ENCODE measurements at places on chromosomes 4 and X. TPM values are rescaled to one million over a fixed set of nuclear protein-coding genes. Genes with fewer than 3 reads are reported as not detected.

DNA sequence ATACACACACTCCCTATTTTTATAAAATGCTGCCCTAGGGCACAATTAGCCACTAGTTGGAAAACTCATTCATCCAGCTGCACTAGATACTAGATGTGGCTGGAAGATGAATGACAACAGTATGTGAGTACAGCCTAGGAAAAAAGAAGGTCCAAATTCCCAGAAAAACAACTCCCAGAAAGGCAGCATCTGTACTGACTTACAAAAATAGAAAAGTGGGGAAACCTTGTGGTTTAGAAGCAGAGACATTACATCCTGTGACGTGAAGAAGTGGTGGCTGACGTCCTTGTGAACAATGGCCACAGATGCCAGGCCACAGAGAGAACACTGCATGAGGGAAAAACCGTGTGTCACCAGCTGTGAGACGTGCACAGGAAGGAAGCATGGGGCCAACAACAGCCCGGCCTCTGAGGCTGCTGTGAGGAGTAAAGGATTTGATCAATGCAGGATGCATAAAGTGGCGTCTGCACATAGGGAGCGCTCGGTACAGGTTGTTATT is 81.2 kb downstream of the SPRY1 start:
- DNase-seq, result no peak

CT45A3 gene
- not detected for total RNA-seq

- no peak for DNase-seq
Measured at GRCh38 chr4:145338568-145338967, 143.1 kb upstream of the SMAD1 start.

CYLC1 gene
- total RNA-seq, result not detected

ZFP92 gene
- total RNA-seq, result 0.25 TPM

ITGB1BP2 gene
- total RNA-seq, result 1.7 TPM

GRCh38 chr4:16187455-16187854 is 38.8 kb downstream of the TAPT1 start:
- no peak for DNase-seq

- DNase-seq, result no peak
Measured at GRCh38 chrX:47643926-47644325, 6.4 kb downstream of the ELK1 start.

DNA sequence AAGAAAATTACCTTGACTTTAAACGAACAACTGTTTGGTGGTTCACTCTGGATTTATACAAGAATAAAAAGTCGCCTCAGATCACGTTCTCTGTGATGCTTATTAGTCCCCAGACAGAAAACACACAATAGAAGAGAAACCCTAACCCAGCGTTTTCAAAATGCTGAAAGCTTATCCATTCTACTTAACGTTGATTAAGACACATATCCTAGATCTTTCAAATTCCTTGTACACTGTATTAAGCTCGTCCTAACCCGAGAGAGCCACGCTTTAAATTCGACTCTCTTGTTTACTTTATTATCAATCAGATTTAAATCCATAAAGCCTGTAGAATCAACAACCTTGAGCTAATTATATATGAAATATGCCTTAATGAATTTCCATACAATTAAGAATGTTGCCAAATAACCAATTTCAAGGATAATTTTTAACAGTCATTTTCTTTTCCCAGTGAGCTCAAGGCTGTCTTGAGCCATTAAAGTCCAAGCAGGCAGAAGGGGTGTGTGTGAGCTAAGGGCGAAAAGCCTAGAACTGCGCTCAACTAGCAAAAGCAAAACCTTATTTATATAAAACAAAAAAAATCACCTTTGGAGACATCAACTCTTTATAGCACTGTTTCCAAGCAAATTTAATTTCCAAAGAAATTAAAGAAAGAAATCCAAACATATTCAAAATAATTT is 981 bp upstream of the PITX2 start:
- DNase-seq, result no peak

- DNase-seq, result no peak
Measured at GRCh38 chrX:20059467-20060128, 57.1 kb downstream of the MAP7D2 start.

JCHAIN gene
- total RNA-seq, result 2.7 TPM

DNA sequence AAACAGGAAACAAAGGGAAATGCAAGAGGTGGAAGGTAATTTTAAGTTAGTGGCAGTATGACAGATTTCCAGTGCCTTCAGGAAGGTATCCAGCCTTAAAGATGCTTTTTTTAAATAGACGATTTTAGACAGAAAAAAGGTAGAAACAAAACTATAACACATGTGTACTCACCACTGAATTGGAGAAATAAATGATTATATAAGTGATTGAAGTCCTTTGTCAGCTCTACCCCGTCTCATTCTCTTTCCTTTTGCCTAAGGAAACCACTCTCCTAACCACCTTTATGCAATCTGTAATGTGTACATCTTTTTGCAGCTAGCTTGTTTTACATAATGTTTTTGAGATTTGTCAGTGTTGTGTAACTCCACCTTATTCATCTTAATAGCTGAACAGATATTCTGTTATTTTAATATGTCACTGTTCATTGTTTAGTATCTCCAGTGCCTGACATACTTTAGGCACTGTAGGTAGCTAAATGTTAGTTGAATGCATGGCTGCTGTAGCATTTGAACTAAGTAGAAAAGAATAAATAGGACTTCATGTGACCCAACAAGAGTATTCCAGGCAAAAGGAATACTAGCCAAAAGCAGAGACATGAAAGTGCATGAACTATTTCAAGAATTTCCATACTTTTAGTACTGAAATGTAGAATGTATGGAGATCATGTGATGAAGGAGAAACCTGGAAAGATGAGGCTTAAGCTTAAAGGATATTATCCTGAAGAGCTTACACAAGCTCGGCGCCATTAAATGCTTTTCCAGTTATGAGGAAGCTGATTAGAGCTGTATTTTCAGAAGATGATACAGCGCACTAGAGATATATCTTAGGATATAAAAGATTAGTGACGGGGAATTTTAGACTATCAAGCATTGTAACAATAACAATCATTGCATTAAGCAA is 865 bp downstream of the FAM200B start:
- DNase-seq, result no peak

DNA sequence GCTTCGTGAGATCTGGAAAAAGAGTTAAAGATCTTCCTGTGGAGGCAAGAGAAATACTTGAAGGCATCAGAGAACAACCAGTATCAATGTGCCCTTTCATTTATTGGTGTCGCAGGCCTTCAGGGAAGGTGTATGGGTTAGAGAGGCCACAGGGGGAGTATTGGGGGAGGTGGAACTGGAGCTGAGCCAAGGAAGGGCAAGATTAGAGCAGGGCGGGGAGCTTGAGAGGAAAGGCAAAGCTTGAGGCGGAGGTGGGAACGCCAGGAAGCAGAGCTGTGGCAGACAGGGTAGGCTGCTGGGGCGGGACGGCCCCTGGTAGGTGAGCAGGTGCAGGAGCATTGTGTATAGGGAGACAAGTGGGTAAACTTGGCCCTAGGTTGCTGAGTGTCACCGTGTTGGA is 329.9 kb downstream of the ARHGAP10 start:
- DNase-seq, result no peak

GRCh38 chrX:71164071-71164470 is 19.4 kb downstream of the NLGN3 start:
- DNase-seq, result no peak

HTN3 gene
- total RNA-seq, result not detected

NAA11 gene
- total RNA-seq, result not detected

GRCh38 chr4:157225096-157225495 is 4.6 kb downstream of the GRIA2 start:
- no peak for DNase-seq

DNA sequence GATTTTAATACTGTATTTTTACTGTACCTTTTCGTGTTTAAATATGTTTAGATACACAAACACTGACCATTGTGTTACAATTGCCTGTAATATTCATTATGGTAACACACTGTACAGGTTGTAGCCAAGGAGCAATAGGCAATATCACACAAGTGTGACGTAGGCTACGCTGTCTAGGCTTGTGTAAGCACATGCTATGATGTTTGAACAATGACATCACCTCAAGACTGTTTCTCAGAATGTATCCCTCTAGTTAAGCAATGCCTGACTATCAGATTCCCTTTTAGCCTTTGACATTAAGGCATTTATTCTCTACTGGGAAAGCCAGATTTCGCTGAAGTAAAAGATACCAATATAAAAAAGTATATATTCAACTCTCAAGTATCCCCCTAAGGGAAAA is 66.2 kb downstream of the VCX3A start:
- DNase-seq, result no peak

DNA sequence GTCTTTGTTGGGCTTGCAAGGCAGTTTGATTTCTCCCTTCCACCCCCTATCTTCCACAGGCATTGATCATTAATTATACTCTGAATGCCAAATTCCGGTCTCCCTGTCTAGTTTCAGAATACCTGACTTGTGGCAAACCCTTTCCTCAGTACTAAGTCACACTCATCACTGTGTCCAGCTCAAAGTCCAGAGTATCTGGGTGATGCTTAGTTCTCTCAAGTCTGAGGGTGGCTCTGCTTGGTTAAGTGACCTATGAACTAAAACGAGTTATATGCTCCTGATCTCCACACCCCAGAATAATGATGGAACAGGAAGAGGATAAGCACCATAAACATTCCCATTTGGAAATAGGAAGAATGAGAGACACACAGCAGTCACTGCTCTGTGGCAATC is 6.5 kb downstream of the SMIM9 start:
- DNase-seq, result no peak

GLOD5 gene
- not detected for total RNA-seq

DNA sequence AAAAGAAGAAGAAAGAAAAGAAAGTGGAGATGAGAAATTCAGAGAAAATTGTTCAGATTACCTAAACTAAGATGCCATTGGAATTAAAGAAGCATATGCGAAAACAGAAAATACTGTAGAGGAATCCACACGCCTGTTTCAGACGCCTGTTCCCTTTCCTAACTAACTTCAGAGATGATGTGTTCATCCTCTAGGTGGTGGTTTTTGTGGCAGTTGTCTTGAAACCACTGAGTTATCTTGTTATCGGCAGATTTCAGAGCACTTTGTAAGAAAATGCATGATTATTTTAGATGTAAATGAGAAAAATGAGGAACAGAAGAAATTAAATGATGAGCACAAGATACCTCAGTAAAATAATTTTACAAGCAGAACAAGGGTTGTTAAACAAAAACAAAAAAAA is 48.3 kb downstream of the FUNDC1 start:
- DNase-seq, result no peak

GRCh38 chrX:69280933-69281332 is 115.7 kb upstream of the PJA1 start:
- no peak for DNase-seq

DNA sequence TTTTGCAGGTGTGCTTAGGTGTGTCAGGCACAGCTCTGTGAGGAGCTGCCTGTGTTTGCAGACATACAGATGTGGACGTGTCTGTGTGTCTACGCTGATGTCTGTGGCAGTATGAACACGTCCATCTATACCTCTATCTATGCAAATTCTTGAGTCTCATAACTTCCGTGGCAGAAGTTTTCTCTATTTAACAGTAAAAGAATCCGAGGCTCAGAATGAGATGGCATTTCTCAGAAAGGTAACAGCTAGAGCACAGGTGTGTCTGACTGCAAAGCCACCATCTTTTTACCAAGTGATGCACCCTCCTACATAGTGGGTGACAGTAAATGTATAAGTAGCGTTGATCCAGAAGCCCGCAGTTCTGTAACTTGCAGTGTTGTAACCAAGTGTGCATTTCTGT is 39.9 kb upstream of the CYP4V2 start:
- no peak for DNase-seq

GRCh38 chr4:114922592-114922933 is 190.9 kb downstream of the NDST4 start:
- DNase-seq, result no peak

- no peak for DNase-seq
Measured at GRCh38 chr4:139314047-139314800, 11.9 kb upstream of the NDUFC1 start.

INPP4B gene
- total RNA-seq, result 21.1 TPM

ABCG2 gene
- total RNA-seq, result 7.4 TPM

DNA sequence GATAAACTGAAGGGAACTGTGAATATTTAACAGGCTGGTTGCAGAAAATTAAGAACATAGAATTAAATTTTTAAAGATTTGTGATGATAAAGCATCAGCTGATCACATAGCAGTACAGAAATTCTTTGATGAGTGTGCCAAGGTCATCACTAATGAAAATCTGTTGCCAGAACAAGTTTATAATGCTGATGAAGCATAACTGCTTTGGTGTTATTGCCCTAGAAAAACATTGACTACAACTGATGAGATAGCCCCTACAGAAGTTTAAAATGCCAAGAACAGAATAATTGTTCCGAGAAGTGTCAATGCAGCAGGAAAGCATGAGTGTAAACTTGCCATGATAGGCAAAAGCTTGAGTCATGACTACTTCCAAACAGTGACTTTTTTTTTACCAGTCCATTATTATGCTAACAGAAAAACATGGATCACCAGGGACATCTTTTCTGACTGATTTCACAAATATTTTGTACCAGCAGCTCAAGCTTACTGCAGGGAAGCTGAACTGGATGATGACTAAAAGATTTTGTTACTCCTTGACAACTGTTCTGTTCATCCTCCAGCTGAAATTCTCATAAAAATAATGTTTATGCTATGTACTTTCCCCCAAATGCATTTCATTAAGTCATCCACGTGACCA is 1136.6 kb downstream of the FAT4 start:
- no peak for DNase-seq

GRCh38 chr4:167177925-167178324 is 56.4 kb downstream of the SPOCK3 start:
- DNase-seq, result no peak

GRCh38 chr4:7733801-7734650 is 205.6 kb downstream of the AFAP1 start:
- no peak for DNase-seq

DNA sequence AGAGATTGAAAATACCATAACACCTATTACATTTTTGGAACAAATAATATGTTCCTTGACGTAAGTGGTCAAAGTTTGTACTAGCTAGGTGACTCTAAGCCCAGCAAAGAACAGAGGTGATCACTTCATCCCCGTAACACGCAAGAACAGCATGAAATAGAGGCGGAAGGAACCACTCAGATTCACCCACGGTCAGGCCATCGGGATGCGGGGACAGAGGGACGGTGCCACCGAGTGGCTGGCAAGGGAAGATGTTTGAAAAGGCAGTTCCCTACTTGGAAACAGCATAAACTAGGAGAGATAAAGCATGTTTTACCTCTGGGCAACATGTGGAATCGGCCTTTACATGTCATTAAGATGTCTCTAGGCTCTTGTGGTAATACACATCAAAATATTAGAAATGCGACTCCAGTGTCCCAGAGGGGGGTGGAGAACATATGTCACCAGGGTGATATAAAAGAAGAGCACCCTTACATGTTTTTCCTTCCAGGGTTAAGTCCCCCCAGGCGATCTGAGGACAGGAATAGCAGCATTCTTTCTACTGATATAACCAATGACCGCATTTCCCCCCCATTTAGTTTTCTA is 84.0 kb downstream of the PHKA2 start:
- DNase-seq, result no peak

- no peak for DNase-seq
Measured at GRCh38 chrX:100830143-100830542, 10.0 kb downstream of the CSTF2 start.

PKD2 gene
- total RNA-seq, result 33.1 TPM

DNA sequence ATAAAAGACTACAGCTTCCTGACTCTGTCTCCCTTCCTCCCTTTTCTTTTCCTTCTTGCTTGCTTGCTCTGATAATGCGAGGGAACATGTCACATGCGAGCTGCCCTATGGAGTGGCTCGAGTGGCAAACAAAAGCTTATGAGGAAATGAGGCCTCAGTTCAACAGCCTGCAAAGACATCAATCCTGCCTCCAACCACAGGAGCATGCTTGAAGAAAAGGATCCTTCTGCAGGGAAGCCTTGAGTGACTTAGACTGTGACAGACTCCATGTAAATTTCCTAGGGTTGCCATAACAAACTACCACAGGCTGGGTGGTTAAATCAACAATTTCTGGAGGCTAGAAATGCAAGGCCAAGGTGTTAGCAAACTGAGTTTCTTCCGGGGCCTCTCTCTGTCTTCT is 152.5 kb downstream of the NR3C2 start:
- no peak for DNase-seq

All from vagina (tissue), 2 donors.